Esophagus squamous epithelium (tissue), 5 donors: ENCODE measurements at places on chromosomes 5 and 9. TPM values are rescaled to one million over a fixed set of nuclear protein-coding genes. Genes with fewer than 3 reads are reported as not detected.

SIT1 gene
- total RNA-seq = 1.1 TPM

SPTAN1 gene
- 97.8 TPM for total RNA-seq

- no peak for DNase-seq
Measured at GRCh38 chr5:116313366-116313765, 228.5 kb downstream of the COMMD10 start.

PCDHGA7 gene
- 2.0 TPM for total RNA-seq

DNA sequence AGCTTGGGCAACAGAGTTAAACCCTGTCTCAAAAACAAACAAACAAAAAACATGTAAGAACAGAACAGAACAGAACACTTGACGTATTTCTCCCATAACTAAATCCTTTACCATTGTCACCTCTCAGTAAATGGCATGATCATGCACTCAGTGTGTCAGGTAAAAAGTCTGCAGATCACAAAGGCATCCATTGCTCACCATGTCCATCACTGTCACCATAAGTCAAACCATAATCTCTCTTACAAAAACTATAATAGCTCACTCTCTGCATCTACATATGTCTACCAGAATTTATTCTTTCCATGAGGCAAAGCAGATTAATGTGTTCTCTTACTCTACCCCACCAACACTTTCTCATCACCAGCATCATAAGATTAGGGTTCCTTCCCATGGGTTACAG, 387.5 kb downstream of the CDH12 start:
- no peak for DNase-seq

DNA sequence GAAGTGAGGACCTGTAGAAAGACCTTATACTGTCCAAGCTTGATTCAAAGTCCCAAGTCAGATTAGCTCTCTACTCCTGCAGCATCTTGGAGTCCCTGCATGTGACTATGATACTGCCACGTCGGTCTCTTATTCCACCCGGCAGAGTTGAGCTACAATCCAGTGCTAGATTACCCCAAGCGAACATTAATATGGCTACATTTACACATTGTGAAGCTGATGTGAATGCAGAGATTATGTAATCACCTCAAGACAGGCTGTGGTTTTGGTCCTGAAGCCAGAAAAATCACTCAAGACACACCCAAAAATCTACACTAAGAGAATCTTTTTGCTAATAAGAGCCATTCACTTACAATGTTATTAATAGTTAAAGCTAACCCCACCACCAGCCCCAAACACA, 116.7 kb downstream of the GNA14 start:
- no peak for DNase-seq

DNA sequence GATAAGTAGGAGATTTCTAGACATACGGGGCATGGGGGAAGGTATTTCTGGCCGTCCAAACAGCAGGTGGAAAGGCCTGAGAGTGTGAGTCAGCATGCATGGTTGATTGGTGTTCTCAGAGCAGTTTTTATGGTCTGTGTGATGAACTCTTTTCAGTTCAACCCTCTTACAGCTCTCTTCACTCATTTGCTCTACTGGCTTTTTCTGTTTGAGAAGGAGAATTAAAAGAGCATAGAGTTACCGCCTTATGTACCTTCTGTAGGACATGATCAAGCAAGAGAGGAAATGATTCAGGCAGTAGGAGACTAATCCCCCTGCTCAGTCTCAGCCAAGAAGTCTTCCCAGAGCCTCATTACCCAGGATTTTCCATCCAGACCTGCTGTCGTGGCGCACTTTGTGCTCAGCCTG, 92.4 kb downstream of the PRDM6 start:
- no peak for DNase-seq

ACTBL2 gene
- total RNA-seq = not detected

GRCh38 chr5:54965806-54966205, 19.6 kb downstream of the ESM1 start:
- DNase-seq = no peak

DNA sequence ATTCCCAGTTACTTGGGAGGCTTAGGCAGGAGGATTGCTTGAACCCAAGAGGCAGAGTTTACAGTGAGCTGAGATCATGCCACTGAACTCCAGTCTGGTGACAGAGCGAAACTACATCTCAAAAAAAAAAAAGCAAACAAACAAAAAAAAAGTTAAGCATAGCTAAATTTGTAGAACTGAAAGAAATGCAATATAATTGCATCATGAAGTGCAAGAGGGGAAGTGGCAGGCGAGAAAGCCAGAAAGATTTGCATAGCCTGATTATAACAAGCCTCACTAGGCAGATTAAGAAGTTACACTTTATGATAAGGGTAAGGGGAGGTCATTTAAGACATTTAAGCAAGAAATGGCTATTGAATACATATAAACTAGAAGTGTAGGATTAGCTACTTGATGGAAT, 187.1 kb downstream of the EDIL3 start:
- no peak for DNase-seq

NR5A1 gene
- total RNA-seq = not detected

DNA sequence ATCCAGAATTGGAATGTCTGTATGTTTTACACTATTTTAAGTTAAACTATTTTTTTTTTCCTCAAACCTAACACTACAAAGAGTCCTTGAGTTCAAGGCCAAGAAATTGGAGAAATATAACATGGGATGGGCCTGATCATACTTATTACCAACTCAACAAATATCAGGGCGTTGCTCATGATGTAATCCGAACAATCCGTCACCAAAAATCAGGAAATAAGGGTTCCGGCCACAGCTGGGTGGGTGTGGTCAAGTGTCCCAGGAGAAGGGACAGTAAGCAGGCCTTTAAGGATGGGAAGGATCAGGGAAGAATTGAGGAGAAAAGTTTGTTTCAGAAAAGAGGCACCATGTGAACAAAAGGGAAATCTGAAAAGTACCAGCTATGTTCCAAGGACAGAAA, 29.8 kb downstream of the MED27 start:
- DNase-seq = no peak

KIF3A gene
- total RNA-seq = 2.2 TPM

DNA sequence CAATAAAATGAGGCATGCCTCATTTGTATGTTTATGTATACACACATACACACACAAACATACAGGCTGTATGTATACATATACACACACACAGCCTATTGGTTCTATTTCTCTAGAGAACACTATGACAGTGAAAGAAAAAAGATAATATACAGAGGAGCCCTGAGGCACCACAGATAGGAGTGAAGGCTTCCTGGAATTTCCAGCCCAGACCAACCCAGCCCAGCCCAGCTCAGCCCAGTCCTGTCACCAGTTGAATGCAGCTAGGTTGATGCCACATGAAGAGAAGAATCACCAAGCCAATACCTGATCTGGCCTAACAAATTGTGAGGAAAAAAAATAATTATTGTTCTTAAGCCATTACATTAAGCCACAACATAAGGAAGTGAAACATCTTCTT, 126.9 kb upstream of the PDE4D start:
- no peak for DNase-seq

- no peak for DNase-seq
Measured at GRCh38 chr5:31918739-31919138, 255.4 kb downstream of the GOLPH3 start.

DNA sequence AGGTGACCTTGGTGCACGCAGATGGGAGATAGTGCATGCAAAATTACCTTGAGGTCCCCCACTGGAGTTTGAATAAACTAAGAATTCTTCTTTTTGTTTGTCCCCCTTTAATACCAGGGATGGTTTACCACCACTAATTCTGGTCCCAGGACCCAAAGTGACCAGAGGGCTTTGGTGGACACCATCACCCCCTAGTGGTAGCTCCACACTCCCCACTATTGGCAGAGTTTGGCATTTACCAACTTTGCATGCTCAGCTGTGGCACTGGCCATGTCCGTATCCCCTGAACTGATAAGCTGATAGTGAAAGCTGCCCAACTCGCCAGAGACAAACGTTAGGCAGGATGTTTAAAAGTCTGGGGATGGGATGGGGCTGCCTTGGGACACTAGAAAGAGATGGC, 3.3 kb downstream of the ASTN2 start:
- DNase-seq = no peak

- DNase-seq = no peak
Measured at GRCh38 chr9:131111854-131112311, 13.5 kb upstream of the NUP214 start.

- DNase-seq = no peak
Measured at GRCh38 chr9:110180511-110181434, 27.2 kb downstream of the C9orf152 start.

RALGDS gene
- total RNA-seq = 53.4 TPM

DNA sequence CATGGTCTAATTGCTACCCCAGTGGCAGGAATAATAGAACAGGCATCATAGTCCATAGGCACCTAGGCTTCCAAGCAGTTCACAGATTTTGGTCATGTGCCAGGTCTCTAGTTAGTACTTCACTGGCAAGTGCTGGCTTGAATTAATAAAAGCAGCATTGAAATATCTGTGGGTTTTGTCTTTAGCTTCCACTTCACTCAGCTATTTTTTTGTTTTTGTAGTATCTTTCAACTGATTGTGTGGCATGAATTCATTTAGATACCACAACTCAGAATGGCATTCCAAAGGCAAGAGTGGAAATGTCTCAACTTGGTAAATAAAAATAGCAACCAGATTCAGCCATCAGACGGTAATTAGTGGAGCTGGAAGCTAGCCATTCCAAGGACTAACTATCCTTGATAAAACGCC, 27.9 kb upstream of the ITGA2 start:
- DNase-seq = no peak

DNA sequence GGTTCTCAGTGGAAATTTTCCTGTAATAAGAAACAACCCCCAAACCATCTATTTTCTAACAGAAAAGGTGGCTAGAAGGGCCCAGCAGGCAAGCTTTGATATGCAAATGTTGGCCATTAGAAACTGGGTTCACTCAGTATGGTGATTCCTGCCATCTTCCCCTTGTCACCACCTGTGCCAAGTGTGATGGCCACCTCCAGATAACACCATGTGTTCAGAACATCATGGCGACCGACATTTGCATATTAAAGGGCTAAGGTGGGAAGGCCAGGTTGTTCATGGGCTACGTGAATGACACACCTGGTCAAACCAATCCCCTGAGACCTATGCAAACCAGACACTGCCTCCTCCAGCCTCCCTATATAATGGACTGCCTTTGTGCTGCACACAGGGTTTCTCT, 20.4 kb downstream of the FOXE1 start:
- no peak for DNase-seq

- DNase-seq = no peak
Measured at GRCh38 chr9:109319626-109320241, 1.1 kb downstream of the EPB41L4B start.

GRCh38 chr5:58294598-58295305, 165.1 kb downstream of the PLK2 start:
- no peak for DNase-seq

DNA sequence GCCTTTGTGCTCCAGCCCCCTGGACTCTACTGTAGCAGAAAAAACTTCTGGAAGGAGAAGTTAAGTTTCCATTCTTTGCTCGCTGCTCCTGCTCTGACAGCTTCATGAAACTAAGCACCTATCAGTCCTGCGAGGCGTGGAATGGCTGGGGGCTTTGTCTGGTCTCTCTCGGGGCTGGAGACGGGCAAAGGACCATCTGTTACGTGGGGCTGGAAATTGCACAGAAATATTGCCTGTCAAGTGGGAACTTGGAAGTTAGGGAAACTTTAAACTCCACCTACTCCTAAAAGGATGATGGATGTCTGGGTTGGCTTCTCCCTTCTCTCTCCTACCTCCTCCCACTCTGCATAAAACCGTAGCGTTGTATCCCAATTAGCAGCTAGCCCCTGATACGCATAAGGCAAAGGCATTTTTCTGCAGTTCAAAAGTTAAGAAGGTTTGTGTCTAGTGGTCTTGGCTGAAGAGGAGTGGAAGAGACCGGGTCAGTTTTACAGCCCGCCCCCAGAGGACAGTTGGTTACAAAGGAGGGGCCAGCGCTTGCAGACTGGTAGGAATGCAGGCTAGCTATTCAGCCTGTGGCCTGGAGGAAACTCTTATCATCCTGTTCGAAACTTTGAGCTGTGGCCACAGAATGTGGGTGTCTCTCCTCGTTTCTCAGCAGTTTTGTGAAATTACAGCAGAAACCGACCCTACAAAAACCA, 1.3 kb downstream of the FBXL7 start:
- no peak for DNase-seq

GRCh38 chr9:86948074-86948929, 996 bp upstream of the GAS1 start:
- peak; percentile 15 for DNase-seq

DNA sequence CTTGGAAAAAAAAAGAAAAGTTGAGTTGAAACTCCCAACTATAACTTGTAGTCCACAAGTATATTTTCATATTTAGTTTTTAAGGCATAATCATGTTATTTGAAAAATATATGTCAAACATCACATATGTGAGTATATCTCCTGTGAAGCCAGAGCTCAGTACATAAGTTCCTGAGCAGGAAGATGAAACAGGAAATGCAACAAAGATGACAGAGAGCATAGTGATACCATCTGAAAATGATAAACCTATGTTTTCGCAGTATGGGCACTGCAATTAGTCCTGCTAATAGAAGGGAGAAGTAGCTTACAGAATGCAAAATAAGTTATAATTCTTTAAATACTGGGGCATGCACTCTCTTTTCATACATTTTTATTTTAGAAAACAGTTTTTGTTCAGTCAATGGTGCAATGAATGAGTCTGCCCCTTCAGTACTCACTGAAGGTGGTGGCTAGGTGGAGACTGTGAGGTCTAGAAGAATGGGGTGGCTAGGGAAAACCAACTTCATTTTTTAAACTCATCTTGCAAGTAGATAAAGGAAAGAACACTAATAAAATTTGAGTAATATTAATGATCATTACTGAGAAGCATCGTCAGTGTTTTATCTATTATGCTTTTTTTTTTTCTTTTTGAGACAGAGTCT, 54.1 kb upstream of the FYB1 start:
- no peak for DNase-seq

GRCh38 chr5:58871648-58872242, 288.9 kb downstream of the RAB3C start:
- no peak for DNase-seq

DNA sequence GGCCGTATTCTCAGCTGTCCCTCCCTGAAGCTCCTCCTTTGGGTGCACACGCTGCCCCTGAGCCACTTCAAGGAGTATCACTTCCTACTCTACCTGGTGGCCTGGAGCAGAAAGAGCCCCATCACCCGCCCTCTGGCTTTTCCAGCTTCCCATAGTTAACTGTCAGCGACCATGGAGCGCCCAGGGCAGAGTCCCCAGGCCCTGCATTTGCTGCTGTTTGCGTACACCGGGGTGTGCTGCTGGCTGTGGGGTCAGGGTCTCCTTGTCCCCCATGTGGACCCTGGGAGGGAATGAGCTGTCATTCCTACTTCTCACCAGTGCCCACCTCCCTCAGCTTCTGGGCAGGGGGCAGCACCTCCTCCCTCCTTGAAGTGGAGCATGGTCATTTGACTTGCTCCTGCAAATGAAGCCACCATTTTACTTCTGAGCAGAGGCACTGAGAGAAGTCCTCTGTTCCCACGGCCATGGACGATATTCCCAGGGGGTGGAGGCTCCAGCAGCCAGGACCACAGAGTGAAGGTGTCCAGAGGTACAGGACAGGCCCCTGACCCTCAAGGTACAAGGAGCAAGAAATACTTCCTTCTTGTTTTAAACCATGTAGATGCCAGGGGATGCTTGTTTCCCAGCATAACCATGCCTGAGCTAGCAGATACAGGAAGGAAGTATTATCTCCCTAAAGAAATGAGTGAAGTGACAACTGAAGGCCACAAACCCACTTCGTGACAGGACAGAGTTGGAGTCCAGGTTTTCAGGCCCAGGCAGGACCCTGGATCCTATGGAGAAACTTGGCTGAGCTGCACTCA, 40.6 kb upstream of the COL5A1 start:
- DNase-seq = no peak
